Mucosa of gallbladder (tissue), 1 donor: ENCODE measurements at places on chromosomes 1 and 21.
A peak's percentile ranks its signal among the peaks of the same experiment; 100 is the strongest.

DNA sequence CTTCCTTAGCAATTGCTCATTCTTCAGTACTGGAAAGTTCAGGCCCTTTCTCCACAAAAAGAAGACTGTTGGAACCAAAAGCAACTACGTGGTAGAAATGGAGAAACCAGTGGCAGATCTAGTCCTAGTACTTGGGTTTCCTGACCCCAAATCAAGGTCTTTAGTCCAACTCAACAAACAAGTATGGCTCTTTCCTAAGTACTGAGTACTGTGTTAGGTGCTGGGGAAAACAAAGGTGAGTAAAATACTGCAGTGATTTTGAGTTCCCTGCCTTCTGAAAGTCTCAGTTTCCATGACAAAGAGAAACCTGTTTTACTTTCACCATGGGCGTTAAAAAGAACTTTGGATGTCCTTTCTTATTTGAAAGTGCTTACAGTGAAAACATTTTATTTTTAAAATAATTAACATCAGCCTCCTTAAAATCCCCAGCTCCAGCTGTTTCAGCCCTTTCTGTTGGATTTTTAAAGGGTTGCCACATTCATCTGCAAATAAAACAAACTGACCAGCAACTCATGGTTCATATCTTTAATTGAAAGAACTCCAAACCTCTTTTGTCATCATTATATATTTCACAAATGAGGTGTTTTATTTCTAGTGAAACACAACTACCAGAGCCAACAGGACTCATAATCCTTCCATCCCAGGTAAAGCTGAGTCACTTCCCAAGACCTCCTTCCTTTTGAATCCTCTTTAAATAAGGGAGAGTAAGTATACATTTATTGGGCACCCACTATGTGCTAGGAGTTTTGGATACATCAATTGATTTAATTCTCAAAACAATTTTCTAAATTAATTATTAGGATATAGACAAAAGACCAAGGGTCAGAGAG lies 35.4 kb downstream of the PLPP3 start:
- no peak for DNase-seq

- DNase-seq, result no peak
Measured at GRCh38 chr1:185775501-185775900, 41.3 kb downstream of the HMCN1 start.

GRCh38 chr21:28421716-28422524 lies 570.8 kb downstream of the LTN1 start:
- DNase-seq, result no peak

DNA sequence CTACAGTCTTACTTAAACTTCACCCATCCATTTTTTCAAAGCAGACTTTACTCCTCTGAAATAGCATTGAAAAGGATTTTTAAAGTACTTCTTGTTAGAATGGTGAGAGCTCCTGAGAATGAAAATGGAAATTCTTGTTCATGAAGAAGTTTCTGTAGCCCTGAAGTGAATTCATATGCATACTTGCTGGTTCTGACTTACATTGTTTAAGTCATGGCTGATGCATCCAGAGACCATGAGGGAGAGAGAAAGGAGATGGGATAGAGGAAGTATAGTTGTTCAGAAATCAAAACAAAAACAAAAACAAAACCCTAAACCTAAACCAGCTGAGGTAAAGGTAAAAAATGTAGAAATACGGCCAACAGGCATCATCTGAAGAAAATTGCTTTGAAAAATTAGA lies 27.1 kb upstream of the SAMSN1 start:
- DNase-seq, result no peak

DNA sequence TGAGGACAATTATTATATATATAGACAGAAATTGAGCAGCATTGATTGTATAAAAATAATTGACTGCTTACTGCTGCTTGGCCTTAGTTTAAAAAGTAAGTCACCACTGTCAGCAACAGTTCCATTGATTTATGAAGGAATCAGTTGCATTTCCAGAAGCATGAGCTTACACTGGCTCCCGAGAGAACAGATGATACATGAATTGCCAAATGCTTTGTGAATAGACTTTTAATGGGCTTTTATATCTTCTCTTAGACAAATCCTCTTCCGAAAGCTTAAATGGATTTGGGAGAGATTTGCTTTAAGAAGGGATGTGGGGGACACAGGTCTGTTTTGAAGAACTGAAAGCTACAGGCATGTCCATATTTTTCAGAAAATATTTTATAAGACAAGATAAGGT lies 7.5 kb downstream of the FHAD1 start:
- DNase-seq, result no peak

- DNase-seq, result no peak
Measured at GRCh38 chr1:24954631-24955030, 24.6 kb upstream of the RUNX3 start.

DNA sequence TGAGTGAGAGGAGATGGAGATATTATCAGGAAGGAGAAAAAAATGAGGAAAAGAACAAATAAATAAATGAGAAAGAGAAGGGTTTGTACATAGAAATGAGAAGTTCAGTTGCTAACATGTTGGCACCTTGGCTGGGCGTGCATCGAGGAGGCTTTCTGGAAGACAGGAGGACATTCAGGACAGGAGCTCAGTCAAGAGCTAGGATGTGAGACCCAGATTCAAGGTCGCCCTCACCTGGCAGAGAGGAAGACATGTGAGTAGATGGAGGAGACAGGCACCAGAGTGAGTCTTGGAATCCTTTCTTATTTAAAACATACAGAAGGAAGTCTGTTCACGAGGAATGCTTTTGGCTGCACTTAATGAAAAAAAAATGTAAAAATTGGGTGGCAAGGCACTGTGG lies 640.9 kb downstream of the NPHP4 start:
- DNase-seq, result no peak

DNA sequence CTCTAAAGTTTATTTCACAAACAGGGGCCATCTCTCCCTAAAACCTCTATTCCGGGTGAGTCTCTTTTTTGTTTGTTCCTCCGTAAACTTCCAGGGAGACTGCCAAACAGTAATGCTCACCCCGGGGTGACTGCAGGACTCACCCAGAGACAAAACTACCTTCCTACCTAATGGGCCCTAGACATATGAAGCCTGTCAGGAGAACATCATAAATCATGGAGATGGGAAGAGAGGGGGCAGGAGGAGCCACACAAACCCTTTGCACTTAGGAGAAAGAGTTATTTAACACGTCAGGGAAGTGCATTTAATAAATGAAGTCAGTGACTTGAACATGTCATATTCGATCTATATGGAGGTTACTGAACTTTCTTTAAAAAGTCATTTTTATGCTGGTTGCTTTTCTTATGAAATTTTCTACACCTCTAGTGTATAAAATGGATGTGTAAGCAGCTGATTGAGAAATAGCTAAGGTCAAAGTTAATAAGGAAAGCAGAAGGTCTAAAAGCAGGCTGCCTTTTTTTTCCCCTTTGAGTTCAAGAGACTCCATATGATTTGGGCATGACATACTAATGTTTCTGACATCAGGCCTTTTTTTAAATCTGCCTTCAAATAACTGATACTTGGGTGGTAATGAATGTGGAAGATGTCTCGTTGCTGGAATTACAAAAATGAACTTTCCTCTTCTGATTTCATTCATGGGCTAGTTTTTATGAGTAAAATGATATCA lies 286.9 kb upstream of the USP25 start:
- DNase-seq, result no peak

DNA sequence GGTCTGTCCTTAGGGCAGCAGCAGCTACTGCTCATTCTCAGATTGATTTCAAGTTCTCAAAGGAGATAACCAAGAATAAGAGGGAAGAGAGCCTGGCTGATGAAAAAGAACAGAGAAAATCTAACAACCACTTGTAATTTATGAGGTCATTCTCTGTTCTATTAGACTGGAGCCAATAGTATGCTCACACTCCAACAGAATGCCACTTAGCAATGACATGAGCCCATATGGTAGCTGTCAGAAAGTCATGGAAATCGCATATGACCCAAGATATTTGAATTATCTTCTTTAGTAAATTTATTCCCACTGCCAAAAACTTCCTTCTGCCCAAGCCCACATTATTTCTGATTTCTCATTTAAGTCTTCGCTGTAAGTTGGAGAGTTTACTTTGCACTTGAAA lies 53.7 kb upstream of the PLA2G4A start:
- no peak for DNase-seq

- DNase-seq, result no peak
Measured at GRCh38 chr1:70436622-70437251, 25.7 kb downstream of the CTH start.

- DNase-seq, result no peak
Measured at GRCh38 chr1:160204526-160205241, 500 bp upstream of the PEA15 start.

GRCh38 chr1:172482044-172482443 lies 38.2 kb upstream of the PIGC start:
- no peak for DNase-seq

GRCh38 chr1:33441088-33441745 lies 10.3 kb upstream of the PHC2 start:
- DNase-seq, result no peak

DNA sequence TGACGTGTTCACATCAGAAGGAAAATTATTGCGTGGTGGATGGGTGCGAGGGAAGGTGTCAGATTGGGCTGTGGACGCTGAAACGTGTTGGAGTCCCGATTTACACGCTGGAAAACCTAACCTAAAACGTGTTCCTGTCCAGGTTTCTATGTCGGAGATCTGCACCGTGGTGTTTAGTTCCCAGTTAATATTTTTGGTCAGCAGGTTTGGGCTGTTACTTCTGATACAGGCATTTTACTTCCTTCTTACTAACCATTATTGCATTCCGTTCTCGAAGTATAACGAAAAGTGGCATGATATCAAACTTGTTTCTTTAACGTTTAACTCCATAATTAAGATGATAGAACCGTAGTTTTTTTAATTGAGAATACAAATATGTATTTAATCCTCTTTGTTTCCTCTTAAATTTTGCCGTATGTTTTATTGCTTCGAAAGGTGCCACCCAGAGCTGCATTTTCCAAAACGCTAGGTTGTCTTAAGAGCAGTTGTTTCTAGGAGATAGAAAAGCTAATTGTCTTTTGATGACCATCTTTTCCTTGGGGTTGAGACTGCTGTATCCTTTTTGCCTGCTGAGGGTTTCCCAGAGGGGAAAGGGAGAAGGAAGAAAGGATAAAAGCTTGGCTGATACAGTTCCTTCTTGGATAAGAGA lies 1.3 kb downstream of the ADARB1 start:
- no peak for DNase-seq

DNA sequence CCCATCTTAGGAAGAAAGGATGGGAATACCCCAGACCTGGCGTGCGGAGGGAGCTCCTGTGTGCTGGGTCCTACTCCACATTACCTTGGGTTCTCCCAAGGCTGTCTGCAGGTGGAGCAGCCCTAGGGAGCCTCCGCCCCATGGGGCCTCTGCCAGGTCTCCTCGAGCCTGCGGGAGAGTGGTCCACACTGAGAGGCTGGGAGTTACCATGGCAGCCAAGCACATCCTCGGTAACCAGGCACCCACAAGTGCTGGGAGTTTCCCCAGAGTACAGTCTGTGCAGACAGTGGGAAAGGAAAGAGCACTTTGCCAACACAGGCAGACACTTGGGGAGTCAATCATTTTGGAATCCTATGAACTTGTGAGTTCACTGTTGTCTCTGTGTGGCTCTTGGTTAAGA lies 249.4 kb downstream of the DYRK1A start:
- DNase-seq, result no peak

DNA sequence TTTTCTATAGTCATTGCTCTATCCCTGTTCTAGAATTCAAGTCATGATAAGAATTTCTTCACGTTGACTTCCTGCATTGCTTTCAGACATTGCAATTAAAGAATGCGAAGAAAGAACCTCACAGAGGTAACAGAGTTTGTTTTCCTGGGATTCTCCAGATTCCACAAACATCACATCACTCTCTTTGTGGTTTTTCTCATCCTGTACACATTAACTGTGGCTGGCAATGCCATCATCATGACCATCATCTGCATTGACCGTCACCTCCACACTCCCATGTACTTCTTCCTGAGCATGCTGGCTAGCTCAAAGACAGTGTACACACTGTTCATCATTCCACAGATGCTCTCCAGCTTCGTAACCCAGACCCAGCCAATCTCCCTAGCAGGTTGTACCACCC lies 10.6 kb downstream of the APCS start:
- no peak for DNase-seq

DNA sequence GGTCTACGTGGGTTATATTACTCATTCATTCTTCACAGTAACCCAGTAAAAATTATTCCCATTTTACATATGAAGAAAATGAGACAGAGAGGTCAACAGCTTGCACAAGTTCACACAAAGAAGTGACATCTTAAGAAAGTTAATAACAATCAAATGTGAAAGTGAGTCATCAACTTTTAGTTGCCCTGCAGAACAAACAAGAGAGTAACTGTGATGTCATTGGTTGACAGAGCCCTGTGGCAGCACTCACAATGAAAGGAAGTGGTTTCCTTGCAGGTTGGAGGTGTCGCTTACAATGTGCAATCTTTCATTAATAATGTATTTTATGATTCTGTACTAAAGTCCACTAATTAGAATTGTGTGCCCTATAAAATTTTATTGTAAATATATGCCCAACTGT lies 369.6 kb downstream of the RYR2 start:
- no peak for DNase-seq

GRCh38 chr1:57874418-57874877 lies 450.6 kb upstream of the DAB1 start:
- DNase-seq, result no peak

DNA sequence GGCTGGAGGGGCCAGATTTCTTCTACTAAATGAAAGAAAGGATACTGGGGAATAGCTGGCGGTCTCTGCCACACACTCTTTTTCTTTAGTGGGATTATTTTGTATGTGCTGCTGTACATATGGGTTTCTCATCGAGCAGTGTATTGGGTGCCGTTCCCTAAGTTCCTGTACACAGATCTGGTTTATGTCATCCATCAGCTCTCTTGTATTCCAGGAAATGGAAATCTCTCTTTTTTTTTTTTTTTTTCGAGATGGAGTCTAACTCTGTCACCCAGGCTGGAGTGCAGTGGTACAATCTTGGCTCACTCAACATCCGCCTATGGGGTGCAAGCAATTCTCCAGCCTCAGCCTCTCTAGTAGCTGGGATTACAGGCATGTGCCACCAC lies 27.0 kb upstream of the NID1 start:
- no peak for DNase-seq

DNA sequence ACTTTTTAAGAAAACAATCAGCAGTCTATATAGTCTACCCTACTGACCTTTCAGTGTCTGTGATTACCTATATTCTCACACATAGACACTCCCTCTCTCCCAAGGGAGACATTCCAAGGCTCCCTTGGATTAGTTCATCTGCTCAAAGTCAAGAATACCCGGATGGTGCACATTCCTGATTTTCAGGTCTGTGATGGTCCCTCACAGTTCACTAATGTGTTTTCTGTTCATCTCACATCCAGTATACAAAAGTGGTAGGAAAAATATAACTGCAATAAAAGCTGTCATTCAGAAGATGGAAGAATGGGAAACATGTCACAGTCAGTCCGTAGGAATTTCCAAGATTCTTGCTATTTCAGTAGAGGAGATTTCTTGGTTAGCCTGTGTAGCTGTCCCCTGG lies 224.1 kb upstream of the CACYBP start:
- DNase-seq, result no peak

- peak; percentile 47 for DNase-seq
Measured at GRCh38 chr1:3188150-3188971, 119.4 kb downstream of the PRDM16 start.

- no peak for DNase-seq
Measured at GRCh38 chr1:149916193-149916897, 1.3 kb downstream of the SV2A start.
